ENCODE measurements at places on chromosomes 2 and 18.

- no peak for DNase-seq
These were observed 18.8 kb downstream of the GPC1 start for GRCh38 chr2:240454106-240454901.

GRCh38 chr2:118661179-118661578 is 186.3 kb downstream of the EN1 start:
- DNase-seq, result no peak

DNA sequence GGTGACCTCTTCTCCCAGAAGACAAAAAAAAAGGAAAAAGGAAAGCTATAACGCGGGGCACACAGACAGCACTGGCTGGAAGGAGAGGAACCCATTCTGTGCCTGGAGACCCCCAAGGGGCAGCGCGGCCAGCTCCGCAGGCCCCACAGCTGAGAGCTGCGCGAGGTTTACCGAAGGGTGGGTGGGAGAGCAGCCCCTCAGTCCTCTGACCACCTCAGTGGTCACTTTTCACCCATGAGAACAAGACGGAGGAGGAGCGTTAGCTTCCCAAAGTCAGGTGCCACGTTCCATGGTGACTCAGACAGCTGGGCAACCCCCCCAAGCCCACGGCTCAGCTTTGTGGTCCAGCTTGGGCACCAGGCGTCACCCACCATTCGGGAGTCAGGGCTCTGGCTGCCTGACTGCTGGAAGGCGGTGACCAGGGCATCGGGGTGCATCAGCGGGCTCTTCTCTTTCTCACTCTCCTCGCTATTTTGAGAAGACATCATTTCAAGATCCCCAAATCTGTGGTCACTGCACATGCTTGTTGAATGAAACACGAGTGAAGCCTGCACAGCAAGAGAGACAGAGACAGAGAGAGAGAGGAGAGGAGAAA is 35.2 kb downstream of the RPL31 start:
- peak; percentile 56 for DNase-seq

DNA sequence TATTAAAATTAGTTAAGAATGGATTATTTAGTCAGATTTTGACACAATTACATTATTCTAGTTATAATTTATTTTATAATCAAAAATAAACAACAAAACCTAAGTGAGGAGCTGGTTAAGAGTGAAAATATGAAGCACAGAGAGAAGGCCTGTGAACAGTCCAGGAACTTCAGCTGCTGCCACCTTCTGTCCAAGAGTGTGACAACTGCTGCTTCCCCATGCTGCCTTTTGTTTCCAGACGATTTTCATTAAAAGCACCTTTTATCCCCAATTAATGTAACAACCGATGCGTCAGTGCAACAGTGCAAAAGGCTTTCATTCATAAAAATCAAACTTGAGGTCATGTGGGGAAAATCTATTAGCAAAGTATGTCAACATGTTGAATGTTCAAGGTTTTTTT is 363.6 kb downstream of the CTNNA2 start:
- no peak for DNase-seq

- DNase-seq, result no peak
These were observed 19.0 kb upstream of the FEZ2 start for GRCh38 chr2:36616947-36617346.

GRCh38 chr2:159564081-159564480 is 52.3 kb downstream of the BAZ2B start:
- DNase-seq, result no peak

- no peak for DNase-seq
These were observed 65.7 kb upstream of the DARS1 start for GRCh38 chr2:136051001-136051724.

DNA sequence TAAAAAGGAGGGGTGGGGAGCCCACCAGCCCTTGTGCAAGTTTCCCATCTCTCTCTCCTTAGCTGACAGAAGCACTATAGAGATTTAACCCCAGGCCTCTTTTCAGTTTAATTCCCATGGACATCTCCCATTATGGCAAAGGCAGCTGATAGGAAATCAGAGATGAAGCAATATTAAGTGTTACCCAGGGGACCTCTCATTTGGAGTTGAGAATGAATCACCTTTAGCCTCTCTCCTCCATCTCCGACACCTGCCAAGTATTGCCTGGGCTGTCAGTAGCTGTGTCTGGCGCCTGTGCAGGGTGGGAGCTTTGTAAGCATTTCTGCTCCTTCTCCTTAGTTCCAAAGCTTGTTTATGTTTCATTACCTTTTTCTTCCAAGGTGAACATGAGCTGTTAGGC is 109.0 kb downstream of the AQP4 start:
- DNase-seq, result no peak

DNA sequence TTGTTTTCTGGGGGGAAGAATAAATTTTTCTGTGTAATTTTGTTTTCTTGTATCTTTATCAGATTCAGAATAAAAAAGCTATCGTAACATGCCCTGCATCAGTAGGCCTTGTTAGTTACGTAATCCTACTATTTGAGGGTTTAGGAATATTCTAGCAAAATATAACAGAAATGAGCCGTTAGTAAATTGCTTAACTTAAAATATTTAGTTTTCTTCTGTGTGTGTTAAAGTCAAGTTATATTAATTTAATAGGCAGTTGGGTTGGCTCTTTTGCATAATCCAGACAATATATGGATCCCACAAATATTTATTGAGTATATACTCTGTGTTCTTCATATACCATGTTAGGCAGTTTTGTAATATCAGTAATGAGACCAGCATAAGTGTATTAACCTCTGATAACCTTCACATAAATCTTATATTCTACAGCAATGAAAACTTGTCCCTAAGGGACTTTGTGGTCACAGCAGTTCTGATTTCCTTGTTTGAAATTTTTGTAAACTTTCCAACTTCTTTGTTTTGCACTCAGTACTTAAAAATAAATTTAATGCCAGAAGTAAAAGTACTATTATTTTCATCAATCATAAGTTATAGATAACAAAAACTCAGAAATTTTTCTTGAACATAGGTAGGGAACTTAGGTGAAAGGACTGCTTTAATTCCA is 151.9 kb downstream of the FMNL2 start:
- no peak for DNase-seq

GRCh38 chr18:36330435-36331052 is 33.0 kb downstream of the FHOD3 start:
- DNase-seq, result no peak

- peak; percentile 87 for DNase-seq
These were observed 2113.3 kb upstream of the PIK3C3 start for GRCh38 chr18:39841482-39842365.

- DNase-seq, result no peak
These were observed 190.8 kb downstream of the RNF152 start for GRCh38 chr18:61702007-61702406.

- peak; percentile 25 for DNase-seq
These were observed 77.5 kb upstream of the PAPOLG start for GRCh38 chr2:60678551-60678950.

GRCh38 chr2:157236404-157236803 is 21.1 kb upstream of the GALNT5 start:
- DNase-seq, result no peak

- peak; percentile 64 for DNase-seq
These were observed 10.0 kb downstream of the NGEF start for GRCh38 chr2:233002829-233003657.

- no peak for DNase-seq
These were observed 27.7 kb downstream of the COL5A2 start for GRCh38 chr2:189151906-189152305.

GRCh38 chr2:38716185-38716584 is 35.0 kb downstream of the SRSF7 start:
- DNase-seq, result no peak

GRCh38 chr2:100228415-100228814 is 86.0 kb upstream of the AFF3 start:
- DNase-seq, result no peak

GRCh38 chr2:36351736-36352349 is 3.7 kb upstream of the CRIM1 start:
- no peak for DNase-seq

DNA sequence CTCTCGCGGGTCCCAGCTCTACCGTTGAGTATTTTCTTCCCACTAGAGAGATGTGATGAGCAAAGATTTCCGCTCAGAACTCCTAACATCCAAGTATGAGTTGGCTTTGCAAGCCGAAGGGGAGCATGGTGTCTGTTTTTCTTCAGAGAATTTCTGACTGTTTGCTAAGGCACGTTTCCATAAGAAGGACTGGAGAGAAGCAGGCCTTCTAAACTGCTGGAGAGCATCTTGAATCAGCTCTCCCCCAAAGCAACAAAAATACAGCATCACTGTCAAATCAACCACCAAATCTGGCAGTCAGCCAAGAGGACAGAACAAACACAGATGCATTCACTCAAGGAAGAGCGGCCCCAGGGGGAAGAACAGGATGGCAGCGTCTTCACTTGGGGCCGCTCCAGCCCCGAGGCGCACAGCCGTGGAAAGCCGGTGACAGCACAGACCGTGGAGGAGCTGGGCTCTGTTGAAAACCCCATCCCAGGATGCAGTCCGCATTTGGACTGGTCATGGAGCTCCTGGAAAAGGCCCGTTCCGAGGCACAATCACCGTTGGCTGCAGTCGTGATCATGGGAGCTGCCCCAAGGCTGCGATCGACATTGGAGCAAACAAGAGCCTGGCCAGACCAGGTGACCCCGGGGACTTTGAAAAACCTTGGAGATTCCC is 101.4 kb downstream of the NFATC1 start:
- peak; percentile 85 for DNase-seq

DNA sequence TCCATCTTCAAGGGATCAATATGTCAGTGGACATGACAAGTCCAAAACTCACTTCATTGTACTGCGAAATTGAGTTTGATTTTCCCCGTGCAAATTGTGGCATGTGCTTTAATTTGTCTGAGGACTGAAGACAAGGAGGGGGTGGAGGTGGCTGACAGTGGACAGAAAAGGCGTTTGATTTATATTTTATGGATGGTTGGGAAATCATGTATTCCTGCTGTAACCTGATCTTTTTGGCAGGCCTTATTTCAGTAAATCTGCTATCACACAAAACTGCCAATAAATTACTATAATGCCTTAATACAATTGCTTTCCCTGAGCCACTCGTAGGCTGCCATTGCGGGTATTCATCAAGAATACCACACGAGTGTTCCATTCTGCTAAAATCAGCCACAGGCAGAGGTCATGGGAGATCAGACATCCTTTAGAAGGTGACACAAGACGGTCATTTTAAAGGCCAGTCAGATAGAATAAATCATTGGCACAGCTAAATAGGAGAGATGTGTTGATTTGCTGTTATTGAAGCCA is 720.5 kb downstream of the MBD2 start:
- no peak for DNase-seq

DNA sequence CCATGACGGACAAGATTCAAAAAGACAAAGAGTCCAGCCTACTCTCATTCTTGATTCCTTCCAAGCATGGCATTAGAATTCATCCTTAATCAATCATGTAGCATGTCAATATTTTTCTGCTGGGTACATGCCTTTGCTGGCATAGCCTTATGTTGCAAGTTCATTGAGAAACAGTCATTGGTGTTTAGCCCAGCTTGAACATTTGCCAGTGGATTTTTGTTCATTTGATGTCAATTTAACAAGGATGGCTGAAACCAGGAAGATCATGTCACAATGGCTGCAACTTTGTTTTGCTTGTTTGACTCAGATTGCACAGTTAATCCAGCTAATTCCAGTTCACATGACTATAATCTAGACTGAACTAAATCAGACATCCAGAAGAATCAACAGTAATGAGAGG is 1132.2 kb downstream of the LRP1B start:
- DNase-seq, result no peak

DNA sequence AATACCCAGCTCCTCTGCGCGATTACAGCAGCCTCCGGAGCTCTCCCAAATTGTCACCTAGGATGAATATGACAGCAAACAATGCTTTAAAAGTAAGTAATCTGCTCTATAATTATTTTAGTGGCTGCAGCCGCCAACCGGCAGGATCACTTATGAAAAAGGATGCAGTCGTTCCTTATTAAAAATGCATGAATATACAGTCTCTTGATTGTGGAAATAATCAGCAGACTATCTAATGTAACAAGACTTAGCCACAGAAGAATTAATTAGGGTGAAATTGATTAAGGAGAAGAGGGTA is 71.8 kb upstream of the STPG4 start:
- no peak for DNase-seq

DNA sequence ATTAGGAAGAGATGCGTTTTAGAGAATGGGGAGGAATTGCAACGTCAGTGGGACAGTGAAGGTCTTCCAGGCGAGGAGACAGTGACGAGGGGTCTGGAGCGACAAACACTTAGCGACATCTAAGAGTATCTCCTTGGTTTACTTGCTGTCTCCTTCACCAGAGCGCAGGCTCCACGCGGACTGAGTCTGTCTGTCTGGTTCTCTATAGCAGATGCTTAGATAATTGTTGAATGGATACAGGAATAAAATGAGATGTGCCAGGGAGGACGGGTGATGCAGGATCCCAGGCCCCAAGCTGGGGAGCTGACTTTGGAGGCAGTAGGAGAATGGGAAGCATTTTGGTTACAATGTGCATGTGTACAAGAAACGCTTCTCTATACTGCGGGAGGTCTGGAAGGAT is 56.9 kb upstream of the SMAD7 start:
- no peak for DNase-seq

DNA sequence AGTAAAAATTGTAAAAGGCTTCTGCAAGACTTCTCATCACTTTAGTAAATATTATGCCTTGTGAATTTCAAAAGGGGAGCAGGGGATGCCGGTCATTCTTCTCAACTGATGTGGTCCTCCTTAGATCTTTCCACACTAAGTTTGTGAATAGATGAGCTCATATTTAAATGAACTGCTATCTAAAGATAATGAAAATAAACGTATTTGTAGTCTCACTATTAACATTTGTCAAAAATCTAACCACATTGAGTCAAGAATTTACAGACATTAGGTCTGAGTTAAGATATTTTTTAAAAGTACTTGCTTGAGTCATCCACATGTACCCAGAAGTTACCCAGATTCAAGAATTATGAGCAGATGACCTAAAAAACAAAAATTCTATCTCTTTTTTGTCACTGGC is 6.5 kb downstream of the PRPF40A start:
- DNase-seq, result no peak

GRCh38 chr2:158953926-158954763 is 14.3 kb upstream of the TANC1 start:
- DNase-seq, result peak; percentile 93

- DNase-seq, result peak; percentile 94
These were observed 81.4 kb upstream of the PKDCC start for GRCh38 chr2:41966431-41966893.

GRCh38 chr2:10932345-10933151 is 20.8 kb downstream of the KCNF1 start:
- DNase-seq, result peak; percentile 82

DNA sequence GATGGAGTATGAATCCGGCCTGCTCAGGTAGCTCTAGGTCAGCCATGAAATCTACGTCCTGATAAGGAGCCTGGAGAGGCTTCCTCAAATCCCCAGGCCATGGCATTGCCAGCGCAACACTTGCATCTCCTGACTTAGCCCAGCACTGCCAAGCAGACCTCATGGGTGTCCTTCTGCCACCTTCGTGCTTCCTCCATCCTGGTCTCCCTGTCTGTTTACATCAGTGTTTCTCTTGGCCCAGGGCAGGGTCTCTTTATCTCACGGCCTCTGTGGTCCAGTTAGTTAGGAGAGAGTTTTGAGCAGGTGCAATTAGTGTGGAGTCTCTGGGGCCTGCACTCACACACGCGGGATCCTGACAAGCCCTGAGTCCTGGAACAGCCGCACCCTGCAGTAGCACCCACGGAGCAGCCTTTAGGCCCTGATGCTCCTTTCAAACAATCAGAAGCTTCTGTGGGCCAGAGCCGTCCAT is 193.1 kb upstream of the ARL4C start:
- DNase-seq, result peak; percentile 60

- no peak for DNase-seq
These were observed 97.4 kb downstream of the FSIP2 start for GRCh38 chr2:185835974-185836373.

Measured in osteocyte (in vitro differentiated cells).